ENCODE measurements at places on chromosomes 16 and 17.
A peak's percentile ranks its signal among the peaks of the same experiment; 100 is the strongest.

DNA sequence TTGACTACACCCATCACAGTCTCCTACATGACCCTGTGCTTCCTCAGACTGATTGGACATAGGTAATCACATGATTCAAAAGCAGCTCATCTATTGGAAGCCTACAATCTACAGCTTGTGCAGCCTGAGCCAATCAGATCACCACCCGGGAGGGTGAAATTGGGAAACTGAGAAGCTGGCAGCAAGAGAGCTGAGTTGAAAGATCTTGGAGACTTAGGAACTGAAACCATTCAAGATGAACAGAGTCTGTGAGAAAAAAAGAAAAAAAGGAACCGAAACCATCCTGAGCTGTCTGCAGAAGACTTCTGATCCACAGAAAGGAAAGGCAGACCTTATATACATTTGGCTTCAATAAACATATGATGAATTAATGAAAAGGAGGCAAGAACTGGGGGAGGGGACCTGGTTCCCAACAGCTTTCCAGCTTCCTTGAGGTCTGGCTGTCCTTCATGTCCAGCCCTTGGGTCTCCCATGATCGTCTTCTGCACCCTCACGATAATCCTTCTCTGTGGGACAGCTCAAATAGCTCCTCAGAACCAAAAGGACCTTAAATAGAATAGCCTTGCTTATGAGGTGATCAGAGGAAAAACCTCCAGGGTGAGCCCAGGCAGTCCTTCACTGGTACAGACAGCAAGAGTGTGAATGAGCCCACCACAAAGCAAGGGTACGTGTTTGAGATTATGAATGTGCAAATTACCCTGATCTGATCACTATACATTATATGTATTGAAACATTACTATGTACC, 32.6 kb downstream of the PLXDC1 start:
- peak; percentile 61 for DNase-seq
- H3K4me3 ChIP-seq, result peak overlapping the region; percentile 75
- peak overlapping the region; percentile 43 for H3K27ac ChIP-seq
- peaks cover 3% of the 10 kb centered on the region for H3K27me3 ChIP-seq
- no peaks in the 10 kb centered on the region for H3K36me3 ChIP-seq

GRCh38 chr16:73732143-73732542, 564.5 kb upstream of the PSMD7 start:
- H3K27me3 ChIP-seq, result no peaks in the 10 kb centered on the region
- H3K4me1 ChIP-seq, result no peaks in the 10 kb centered on the region
- H3K36me3 ChIP-seq, result no peaks in the 10 kb centered on the region
- no peak for DNase-seq
- no peak overlapping the region for H3K4me3 ChIP-seq

DNA sequence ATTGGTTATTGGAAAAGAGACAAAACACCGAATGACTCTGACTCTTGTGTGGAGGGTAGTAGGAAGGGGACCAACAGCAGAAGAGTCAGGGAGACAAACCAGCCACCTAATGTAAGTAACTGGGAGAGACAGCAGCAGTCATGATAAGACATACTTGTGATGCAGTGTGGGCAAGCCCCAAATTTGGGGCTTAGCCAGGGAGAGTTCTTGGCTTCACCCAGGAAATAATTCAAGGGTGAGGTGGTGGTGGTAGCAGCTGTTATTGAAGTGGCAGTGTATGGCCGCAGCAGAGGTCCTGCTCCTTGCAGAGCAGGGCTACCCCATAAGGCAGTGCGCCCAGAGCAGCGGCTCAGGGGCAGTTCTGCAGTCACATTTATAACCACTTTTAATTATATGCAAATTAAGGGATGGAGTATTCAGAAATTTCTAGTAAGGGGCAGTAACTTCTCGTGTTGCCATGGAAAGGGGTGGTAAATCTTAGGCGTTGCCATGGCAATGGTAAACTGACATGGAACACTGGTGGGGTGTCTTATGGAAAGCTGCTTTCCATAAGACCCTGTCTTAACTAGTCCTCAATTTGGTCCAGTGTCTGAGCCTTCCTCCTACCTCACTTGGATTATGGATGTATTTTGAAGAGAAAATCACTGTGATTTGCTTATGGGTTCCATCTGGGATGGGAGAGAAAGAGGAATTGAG, 317.1 kb downstream of the PHKB start:
- H3K27me3 ChIP-seq, result peaks cover 8% of the 10 kb centered on the region
- no peaks in the 10 kb centered on the region for H3K36me3 ChIP-seq
- DNase-seq, result no peak
- no peak overlapping the region for H3K27ac ChIP-seq
- no peak overlapping the region for H3K4me3 ChIP-seq
- H3K4me1 ChIP-seq, result peaks cover 8% of the 10 kb centered on the region

DNA sequence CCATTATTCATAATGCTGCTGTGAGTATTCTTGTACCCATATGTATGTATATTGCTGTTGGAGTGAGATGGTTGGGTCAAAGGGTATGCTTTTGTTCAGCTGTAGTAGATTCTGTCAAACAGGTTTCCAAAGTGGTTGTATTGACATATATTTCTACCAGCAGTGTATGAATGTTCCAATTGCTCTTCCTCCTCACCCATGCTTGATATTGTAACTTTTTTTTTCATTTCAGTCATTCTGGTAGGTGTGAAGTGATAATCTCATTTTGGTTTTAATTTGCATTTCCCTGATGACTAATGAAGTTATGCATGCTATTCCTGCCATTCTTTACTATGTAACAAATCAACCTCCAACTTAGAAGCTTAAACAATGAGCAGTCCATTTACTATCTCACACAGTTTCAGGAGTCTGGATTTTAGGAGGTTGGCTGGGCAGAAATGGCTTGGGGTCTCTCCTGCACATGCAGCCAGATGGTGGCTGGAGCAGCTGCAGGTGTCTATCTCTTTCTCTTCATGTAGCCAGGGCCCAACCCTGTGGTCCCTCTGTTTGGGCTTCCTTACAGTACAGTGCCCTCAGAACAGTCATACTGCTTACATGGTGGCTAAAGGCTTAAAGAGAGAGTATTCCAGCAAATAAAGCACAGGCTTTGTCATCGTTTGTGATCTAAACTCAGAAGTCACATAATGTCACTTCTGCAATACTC, 21.2 kb downstream of the ERAL1 start:
- H3K36me3 ChIP-seq, result peaks cover 18% of the 10 kb centered on the region
- no peaks in the 10 kb centered on the region for H3K27me3 ChIP-seq
- H3K4me3 ChIP-seq, result no peak overlapping the region
- peaks cover 21% of the 10 kb centered on the region for H3K4me1 ChIP-seq
- peak overlapping the region; percentile 31 for H3K27ac ChIP-seq

GRCh38 chr17:17904166-17905035, 67.6 kb upstream of the SREBF1 start:
- no peak for DNase-seq
- H3K27ac ChIP-seq, result no peak overlapping the region
- peaks cover 18% of the 10 kb centered on the region for H3K36me3 ChIP-seq
- H3K4me3 ChIP-seq, result no peak overlapping the region
- H3K27me3 ChIP-seq, result no peaks in the 10 kb centered on the region
- H3K4me1 ChIP-seq, result no peaks in the 10 kb centered on the region

- H3K27ac ChIP-seq, result no peak overlapping the region
- DNase-seq, result no peak
- no peaks in the 10 kb centered on the region for H3K4me1 ChIP-seq
These were observed 14.2 kb downstream of the PLD6 start for GRCh38 chr17:17191961-17192381.

- peak; percentile 21 for DNase-seq
- no peak overlapping the region for H3K4me3 ChIP-seq
- H3K36me3 ChIP-seq, result no peaks in the 10 kb centered on the region
These were observed 29.6 kb upstream of the HNF1B start for GRCh38 chr17:37774504-37774903.

- H3K4me3 ChIP-seq, result peak within 1 kb of the TSS; percentile 94
- peaks cover 47% of the 10 kb centered on the region for H3K36me3 ChIP-seq
- peak; percentile 66 for DNase-seq
- H3K27ac ChIP-seq, result peak within 1 kb of the TSS; percentile 94
- no peaks in the 10 kb centered on the region for H3K27me3 ChIP-seq
These were observed at the start of gene SCIMP for GRCh38 chr17:5234645-5235576. Gene SCIMP, minus strand, starts transcription at chr17:5234860. Its CDS starts 105 bp downstream, at chr17:5234755.

DNA sequence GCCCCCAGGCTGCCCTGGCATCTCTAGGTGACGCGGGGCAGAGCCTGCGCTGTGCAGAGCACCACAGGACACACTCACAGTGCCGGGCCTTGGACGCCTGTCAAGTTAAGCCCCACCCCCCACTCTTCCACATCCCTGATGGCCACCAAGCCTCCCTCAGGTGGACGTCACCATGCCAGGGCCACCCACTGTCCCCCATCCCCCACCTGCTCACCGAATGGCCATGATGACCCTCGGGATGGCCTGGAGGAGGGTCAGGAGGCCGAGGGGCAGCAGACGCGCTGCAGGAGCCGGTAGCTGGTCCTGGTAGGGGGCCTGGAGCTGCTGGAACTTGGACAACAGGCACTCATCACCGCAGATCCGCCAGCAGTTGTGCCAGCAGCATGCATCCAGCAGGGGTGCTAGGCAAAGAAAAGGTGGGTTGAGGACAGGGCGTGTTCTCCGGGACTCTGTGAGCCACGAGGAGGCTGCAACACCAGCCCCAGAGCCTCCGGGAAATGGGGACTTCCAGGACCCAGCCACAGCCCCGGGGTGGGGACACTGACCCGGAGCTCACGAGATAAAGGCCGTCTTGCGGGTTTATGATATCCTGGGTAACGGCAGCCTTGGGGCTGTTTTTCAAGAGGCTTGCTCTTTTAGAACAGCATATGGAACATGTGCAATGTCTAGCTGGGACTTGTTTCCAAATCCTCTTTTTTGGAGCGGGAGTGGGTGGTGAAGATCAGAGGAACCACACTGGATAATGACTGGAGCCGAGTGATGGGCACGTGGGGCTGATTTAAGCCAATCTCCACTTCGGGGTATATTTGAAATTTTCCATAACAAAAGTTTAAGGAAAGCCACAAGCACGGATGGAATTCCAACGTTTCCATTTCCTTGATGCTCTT, 11.4 kb downstream of the C16orf95 start:
- no peaks in the 10 kb centered on the region for H3K4me1 ChIP-seq
- H3K4me3 ChIP-seq, result no peak overlapping the region
- DNase-seq, result no peak
- no peaks in the 10 kb centered on the region for H3K36me3 ChIP-seq

DNA sequence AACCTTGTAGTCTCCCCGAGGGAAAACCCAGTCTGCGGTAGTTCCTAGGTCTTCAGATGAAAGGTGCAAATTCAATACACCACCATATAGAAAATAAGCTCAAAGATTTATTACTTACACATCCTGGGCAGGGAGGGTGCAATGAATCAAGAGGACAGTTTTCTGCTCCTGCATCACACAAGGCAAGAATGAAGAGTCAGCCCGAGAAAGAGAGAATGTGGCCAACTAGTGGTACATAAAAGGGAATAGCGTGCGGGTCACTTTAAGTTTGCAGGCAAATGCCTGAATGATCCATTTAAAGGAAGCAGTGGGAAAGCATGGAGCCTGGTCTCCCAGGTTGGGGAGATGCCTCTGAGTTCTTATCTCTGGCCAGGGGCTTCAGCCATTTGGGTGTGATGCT, 403.4 kb downstream of the GRIN2A start:
- DNase-seq, result no peak
- no peaks in the 10 kb centered on the region for H3K36me3 ChIP-seq
- no peak overlapping the region for H3K27ac ChIP-seq
- H3K4me3 ChIP-seq, result no peak overlapping the region
- H3K4me1 ChIP-seq, result no peaks in the 10 kb centered on the region
- H3K27me3 ChIP-seq, result peaks cover 5% of the 10 kb centered on the region

- peak; percentile 97 for DNase-seq
- H3K4me1 ChIP-seq, result peaks cover 2% of the 10 kb centered on the region
- no peaks in the 10 kb centered on the region for H3K36me3 ChIP-seq
- H3K4me3 ChIP-seq, result no peak overlapping the region
- no peak overlapping the region for H3K27ac ChIP-seq
These were observed 6.5 kb downstream of the SCGB1C2 start for GRCh38 chr17:143785-144281.

GRCh38 chr17:17505610-17506171, 9.5 kb upstream of the RASD1 start:
- H3K4me1 ChIP-seq, result peaks cover 6% of the 10 kb centered on the region
- H3K36me3 ChIP-seq, result no peaks in the 10 kb centered on the region
- no peak overlapping the region for H3K27ac ChIP-seq
- H3K27me3 ChIP-seq, result peaks cover 13% of the 10 kb centered on the region
- H3K4me3 ChIP-seq, result no peak overlapping the region

GRCh38 chr16:28526201-28527099, 12.3 kb downstream of the NUPR1 start:
- DNase-seq, result no peak
- peaks cover 4% of the 10 kb centered on the region for H3K27me3 ChIP-seq
- no peak overlapping the region for H3K27ac ChIP-seq
- no peak overlapping the region for H3K4me3 ChIP-seq
- no peaks in the 10 kb centered on the region for H3K36me3 ChIP-seq

GRCh38 chr16:88688013-88688778, 1.9 kb upstream of the SNAI3 start:
- no peaks in the 10 kb centered on the region for H3K36me3 ChIP-seq
- H3K4me3 ChIP-seq, result no peak overlapping the region
- no peaks in the 10 kb centered on the region for H3K27me3 ChIP-seq
- DNase-seq, result no peak
- H3K27ac ChIP-seq, result no peak overlapping the region

DNA sequence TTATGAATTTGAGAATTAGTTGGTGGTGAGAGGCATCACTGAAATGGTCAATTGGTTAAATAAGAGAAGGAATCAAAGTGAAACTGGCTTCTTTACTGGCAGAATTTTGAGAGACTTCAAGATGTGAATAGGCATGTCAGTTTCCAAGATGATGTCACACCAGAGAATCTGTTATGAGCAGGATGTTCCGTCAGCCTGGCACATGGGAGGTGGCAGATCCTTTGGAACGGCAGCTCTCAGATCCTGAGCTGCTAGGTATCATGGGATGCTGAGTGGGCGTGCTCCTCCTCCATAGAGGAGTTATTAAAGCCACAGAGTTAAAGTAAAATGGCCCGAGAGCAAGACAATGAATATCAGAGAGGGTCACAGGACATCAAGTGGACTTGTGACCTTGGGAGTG, 444.3 kb upstream of the HSBP1 start:
- H3K27me3 ChIP-seq, result peaks cover 4% of the 10 kb centered on the region
- H3K4me1 ChIP-seq, result no peaks in the 10 kb centered on the region

GRCh38 chr17:2093349-2093748, 38.4 kb downstream of the HIC1 start:
- DNase-seq, result no peak
- H3K27ac ChIP-seq, result no peak overlapping the region
- peaks cover 6% of the 10 kb centered on the region for H3K36me3 ChIP-seq
- peaks cover 28% of the 10 kb centered on the region for H3K4me1 ChIP-seq
- H3K27me3 ChIP-seq, result no peaks in the 10 kb centered on the region

All from memory B cell (primary cell).